ENCODE measurements at places on chromosomes 6 and 20.
A peak's percentile ranks its signal among the peaks of the same experiment; 100 is the strongest.

DNA sequence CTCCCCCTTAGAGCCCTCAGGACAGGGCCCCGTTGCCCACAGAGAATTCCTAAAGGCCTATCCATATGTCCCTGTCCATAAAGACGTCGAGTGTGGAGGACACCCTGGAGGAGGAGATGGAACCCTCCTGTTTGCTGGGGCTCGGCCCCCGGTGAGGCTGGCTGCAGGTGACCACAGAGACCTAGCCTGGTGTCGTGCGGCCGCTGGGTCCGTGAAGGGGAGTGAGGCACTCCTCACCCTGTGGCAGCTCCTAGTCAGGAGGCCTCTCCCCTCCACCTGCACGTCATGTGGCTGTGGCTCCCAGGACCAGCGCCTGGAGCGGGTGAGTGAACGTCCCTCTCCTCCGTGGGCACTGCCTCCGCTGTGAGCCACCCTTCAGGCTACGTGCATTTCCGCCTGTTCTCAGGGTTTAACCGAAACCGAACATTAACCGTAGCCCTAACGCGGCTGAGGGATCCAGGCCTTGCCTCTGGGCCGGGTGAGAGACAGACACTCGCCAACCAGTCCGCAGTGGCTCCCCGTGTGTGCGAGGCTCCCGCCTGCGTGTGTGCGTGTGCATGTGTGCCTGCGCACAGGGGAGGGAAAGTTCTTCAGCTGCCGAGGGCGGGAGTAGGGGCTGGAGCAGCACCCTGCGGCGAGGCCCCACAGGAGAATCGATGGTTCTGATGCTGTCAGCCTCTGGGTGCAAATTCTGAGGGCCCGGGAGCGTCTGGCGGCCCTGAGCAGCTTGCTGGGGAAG lies 5.9 kb upstream of the TCEA2 start:
- H3K27me3 ChIP-seq = no peaks in the 10 kb centered on the region
- no peak for DNase-seq
- no peak overlapping the region for H3K27ac ChIP-seq
- H3K4me3 ChIP-seq = no peak overlapping the region

DNA sequence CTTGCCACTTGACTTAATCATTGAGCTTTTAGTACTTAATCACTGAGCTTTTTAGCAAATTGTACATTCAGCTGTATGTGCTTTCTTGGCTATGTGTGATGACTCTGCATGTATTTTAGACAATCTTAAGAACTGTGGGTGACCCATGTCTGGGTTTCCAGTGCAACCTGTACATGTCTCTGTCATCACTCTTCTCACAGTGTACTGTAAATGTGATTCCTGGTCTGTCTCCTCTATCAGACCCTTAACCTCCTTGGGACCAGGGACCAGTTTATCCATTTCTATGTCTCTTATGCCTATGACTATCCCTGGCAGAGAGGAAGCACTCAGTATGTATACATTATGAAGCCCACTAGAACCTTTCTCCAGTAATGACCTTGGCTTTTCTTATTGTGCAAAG lies 36.6 kb upstream of the HDDC2 start:
- H3K27ac ChIP-seq = no peak overlapping the region
- no peaks in the 10 kb centered on the region for H3K36me3 ChIP-seq
- H3K27me3 ChIP-seq = no peaks in the 10 kb centered on the region
- no peaks in the 10 kb centered on the region for H3K4me1 ChIP-seq
- H3K4me3 ChIP-seq = no peak overlapping the region
- DNase-seq = no peak

GRCh38 chr6:83488861-83489260 lies 23.5 kb upstream of the PRSS35 start:
- no peak overlapping the region for H3K27ac ChIP-seq
- H3K36me3 ChIP-seq = no peaks in the 10 kb centered on the region
- H3K4me1 ChIP-seq = no peaks in the 10 kb centered on the region
- no peak for DNase-seq

DNA sequence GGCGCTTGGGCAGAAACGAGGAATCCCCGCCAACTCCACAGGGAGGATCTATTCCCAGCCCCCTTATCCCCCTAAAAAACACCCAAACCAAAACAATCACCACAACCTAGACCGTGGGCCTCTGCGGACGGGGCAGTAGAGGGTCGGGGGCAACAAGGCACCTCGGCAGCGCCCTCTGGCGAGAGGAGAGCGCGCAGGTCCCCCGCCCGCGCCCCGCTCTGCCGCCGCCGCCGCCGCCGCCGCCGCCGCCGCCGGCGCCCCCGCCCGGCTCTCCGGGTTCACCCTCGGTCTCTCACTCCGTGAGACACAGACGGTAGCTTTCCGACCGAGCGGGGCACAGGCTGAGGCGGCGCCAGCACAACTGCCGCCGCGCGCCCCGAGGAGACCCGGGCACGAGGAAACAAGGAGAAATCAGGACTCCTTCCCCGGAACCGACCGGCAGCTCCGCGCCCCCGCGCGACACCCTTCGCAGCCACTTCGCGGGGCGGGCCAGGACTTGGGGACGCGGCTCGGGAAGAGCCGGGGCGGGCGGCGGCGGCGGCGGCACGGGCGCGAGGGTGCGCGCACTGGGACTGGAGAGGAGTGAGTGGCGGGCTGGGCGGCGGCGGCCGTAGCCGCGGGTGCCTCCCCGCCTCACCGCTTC lies at the start of gene SLC35F1:
Gene SLC35F1, plus strand, starts transcription at position 307 of the 643 bp plus-strand sequence.
- peak within 1 kb of the TSS; percentile 63 for H3K4me3 ChIP-seq
- no peak for DNase-seq
- H3K4me1 ChIP-seq = peaks cover 9% of the 10 kb centered on the region
- H3K27me3 ChIP-seq = no peaks in the 10 kb centered on the region
- no peak within 1 kb of the TSS for H3K27ac ChIP-seq
- no peaks in the 10 kb centered on the region for H3K36me3 ChIP-seq

DNA sequence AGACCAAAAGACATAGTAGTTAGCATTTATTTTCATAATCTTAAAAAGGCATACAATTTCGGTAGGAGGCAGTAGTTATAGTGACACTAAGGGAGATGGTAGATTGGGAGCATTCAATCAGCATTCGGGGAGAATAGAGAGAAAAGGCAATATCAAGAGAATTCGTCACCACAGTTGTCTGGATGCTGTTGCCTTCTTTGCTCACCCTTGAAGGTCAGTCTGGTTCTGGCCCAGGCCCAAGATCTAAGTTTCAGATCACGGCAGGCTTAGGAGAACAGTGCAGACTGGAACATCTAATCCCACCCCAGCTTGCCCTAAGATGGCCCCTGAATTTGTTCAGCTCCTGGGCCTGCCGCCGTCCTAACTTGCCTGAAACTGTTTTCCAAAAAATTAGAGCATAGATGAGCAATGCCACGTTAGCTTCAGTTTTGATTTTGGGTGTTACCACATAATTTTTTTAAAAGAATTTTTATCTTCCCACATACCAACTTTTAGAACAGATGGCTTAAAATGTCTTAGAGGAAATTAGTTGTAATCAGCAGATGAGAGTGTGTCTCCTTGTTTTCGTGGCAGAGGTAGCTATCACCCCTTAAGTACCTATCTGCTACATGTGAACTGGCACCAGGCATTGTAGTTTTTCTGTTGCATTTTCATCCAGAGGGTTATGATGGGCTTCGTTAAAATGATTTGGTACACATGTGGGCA lies 8.3 kb upstream of the CEP85L start:
- H3K27me3 ChIP-seq = no peaks in the 10 kb centered on the region
- H3K4me3 ChIP-seq = no peak overlapping the region
- DNase-seq = no peak
- H3K36me3 ChIP-seq = no peaks in the 10 kb centered on the region

DNA sequence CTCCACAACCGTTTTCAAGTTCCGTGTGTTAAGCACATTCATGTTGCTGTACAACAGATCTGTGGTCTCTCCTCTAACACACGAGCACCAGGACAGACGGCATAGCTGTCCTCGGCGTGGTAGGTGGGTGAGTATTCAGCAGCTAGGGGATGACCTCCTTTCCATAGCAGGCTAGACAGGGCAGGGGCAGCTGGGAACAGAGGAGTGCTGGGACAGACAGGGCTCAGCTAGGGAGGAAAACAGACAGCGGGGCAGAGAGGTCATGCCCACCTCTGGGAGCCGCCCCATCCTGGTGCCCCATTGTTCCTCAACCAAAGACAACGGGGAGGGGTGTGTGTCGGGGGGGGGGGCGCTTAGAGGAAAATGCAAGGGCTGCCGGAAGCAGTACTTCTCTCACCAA lies 271.5 kb upstream of the FOXQ1 start:
- H3K36me3 ChIP-seq = no peaks in the 10 kb centered on the region
- H3K4me1 ChIP-seq = no peaks in the 10 kb centered on the region
- no peaks in the 10 kb centered on the region for H3K27me3 ChIP-seq

Measured in vagina (tissue), 2 donors.